ENCODE measurements at places on chromosomes 4 and X.

DNA sequence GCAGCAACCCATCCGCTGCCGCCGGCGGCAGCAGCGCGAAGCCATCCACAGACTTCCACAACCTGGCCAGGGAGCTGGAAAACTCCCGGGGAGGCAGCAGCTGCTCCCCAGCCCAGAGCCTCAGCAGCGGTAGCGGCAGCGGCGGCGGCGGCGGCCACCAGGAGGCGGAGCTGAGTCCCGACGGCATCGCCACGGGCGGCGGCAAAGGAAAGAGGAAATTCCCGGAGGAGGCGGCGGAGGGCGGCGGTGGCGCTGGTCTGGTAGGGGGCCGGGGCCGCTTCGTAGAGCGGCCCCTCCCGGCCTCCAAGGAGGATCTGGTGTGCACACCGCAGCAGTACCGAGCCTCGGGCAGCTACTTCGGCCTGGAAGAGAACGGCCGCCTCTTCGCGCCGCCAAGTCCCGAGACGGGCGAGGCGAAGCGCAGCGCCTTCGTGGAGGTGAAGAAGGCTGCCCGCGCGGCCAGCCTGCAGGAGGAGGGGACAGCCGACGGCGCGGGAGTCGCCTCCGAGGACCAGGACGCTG is 4.9 kb downstream of the PRDM8 start:
- DNase-seq = peak; percentile 70

DNA sequence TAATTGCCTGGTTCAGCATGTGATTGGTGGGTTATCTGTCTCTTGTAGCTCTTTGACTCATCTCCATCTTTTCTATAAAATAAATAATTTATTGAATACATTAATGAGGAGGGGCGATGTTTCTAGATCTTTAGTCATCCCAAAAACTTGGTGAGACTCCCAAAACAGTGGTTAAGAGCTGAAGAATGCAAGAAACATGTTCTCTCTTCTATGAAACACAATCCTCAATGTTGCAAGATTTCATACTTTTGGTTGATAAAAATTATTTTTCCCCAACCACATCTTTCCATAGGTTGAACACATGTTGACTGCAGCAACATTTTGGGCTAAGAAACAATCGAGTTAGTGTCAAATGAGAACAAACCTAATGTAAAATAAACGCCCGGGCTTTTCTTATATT is 1.2 kb upstream of the TMEM47 start:
- peak; percentile 55 for DNase-seq

GRCh38 chr4:85370400-85371032 is 104.4 kb upstream of the ARHGAP24 start:
- peak; percentile 65 for DNase-seq

DNA sequence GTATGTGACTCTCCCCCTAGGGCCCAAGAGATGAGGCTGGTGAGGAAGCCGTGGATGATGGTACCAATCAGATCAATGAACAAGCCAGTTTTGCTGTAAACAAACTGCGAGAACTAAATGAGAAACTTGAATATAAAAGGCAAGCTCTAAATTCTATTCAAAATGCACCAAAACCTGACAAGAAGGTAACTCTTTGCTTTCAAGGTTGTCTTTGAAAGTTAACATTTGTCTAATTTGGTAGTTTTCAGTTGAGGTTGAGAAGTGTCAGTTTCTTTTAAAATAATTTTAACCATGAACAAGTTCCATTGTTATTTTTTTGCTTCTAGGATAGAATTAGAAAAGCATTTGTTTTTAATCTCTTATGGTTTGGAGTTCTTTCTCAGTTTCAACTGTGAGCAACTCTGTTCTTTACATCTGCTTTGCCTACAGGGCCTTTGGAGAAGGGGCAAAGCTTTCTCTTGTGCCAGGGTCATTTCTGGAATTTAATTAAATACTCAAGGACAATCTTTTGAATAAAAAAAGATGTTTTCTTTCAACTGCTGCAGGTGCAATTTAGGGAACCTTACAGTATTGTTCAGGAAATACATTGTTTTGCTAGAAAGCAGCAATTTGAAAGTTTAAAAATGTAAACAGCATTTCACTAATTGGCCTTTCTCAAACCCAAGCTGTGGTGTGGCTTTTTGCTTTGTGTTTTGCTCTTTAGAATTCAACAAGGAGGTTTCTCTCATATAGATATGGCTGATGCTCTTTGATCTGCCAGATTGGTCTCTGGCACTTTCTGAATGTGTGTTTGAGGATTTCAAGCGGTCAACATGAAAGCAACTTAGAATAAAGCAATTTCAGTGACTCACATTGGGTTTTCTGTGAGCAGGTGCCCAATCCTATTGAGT is 62.9 kb downstream of the LRP2BP start:
- no peak for DNase-seq

- no peak for DNase-seq
These were observed 31.4 kb downstream of the CPE start for GRCh38 chr4:165410214-165410613.

GRCh38 chrX:10939424-10939823 is 171.7 kb upstream of the HCCS start:
- peak; percentile 38 for DNase-seq

GRCh38 chr4:74921490-74921889 is 11.4 kb upstream of the PARM1 start:
- DNase-seq = no peak

GRCh38 chr4:140427919-140428471 is 547 bp upstream of the CLGN start:
- no peak for DNase-seq

GRCh38 chr4:15702941-15703403 is at the start of gene BST1:
Gene BST1, plus strand, starts transcription at chr4:15703065. Its CDS starts 80 bp downstream, at chr4:15703145.
- DNase-seq = peak; percentile 71

DNA sequence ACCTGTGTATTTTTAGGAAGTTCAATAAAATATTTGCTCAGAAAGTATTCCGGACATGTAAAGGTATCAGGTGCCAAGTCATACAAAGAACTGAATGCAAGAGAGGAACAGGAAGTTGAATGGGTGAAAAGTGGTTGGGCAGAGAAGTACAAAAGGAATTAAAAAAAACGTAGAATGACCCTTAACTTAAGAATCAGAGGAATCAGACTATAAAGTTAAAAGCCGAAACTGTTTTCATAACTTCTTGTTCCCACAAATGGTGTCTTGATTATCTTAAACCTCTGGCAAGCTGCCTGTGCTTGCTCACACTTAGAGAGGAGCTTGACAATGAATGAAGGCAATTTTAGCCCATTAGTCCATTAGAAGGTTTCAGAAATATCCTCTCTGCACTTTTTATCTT is 81.6 kb upstream of the HHIP start:
- DNase-seq = peak; percentile 41

All from choroid plexus epithelial cell (primary cell).